ENCODE measurements at places on chromosomes 1 and 21. TPM values are rescaled to one million over a fixed set of nuclear protein-coding genes. Genes with fewer than 3 reads are reported as not detected.

IKBKE gene
- 9.8 TPM for total RNA-seq

PLA2G2C gene
- not detected for total RNA-seq

HSPA6 gene
- 4.1 TPM for total RNA-seq

ALPL gene
- total RNA-seq = 4.7 TPM

FAM177B gene
- total RNA-seq = not detected

BSND gene
- total RNA-seq = not detected

LINGO4 gene
- total RNA-seq = 0.63 TPM

ALX3 gene
- total RNA-seq = not detected

B3GALT2 gene
- 1.5 TPM for total RNA-seq

SLC25A34 gene
- 2.5 TPM for total RNA-seq

CD1B gene
- not detected for total RNA-seq

PROK1 gene
- total RNA-seq = not detected

LCE3E gene
- not detected for total RNA-seq

TAS1R1 gene
- total RNA-seq = not detected

CAPN9 gene
- not detected for total RNA-seq

ACTA1 gene
- total RNA-seq = 0.40 TPM

OLIG2 gene
- total RNA-seq = not detected

MYOM3 gene
- total RNA-seq = 0.11 TPM

POLR3GL gene
- 12.5 TPM for total RNA-seq

OR2L13 gene
- not detected for total RNA-seq

IRF6 gene
- 34.9 TPM for total RNA-seq

FAM72D gene
- total RNA-seq = not detected

PEAR1 gene
- total RNA-seq = 11.2 TPM

FCRL5 gene
- 0.15 TPM for total RNA-seq

LRRC8B gene
- total RNA-seq = 11.5 TPM

LHX8 gene
- total RNA-seq = 1.9 TPM

RNU1-4 gene
- under 0.01 TPM for total RNA-seq

GPR153 gene
- total RNA-seq = 0.78 TPM

MAN1C1 gene
- 29.3 TPM for total RNA-seq

CD84 gene
- total RNA-seq = 5.8 TPM

RNF207 gene
- total RNA-seq = 53.6 TPM

HHAT gene
- 7.9 TPM for total RNA-seq

Measured in thyroid gland (tissue), 4 donors.